ENCODE measurements at places on chromosomes 13 and 19.

DNA sequence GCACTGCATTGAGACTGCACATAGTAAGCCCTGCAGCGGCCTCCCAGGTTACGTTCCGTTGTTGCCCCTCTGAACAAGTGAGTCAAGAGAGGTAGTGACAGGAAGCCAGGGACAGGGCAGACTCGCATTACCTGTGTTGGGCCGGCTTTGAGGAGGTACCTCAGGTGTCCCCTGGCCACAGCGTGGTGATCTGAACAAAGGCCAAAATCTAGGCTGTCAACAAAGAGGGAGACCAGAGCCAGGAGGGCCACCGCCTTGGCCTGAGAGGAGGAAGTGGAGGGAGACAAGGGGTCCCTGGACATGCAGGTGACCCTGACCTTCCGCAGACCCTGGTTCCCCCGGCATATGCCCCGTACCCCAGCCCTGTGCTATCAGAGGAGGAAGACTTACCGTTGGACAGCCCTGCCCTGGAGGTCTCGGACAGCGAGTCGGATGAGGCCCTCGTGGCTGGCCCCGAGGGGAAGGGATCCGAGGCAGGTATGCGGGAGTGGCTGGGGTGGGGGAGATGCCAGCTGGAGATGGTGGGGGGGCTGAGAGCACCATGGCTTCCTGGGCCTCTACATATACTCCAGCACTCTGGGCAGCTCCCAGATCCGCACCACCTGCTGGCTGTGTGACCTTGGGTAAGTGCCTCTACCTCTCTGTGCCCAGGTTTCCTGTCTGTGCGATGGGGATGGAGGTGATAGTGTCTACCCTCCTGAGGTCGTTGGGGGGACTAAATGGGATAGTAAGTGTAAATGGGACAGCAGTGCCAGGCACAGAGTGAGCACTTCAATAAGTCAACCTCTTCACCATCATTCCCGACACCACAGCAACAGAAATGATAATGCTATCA, 4.8 kb downstream of the SPIB start:
- no peak for DNase-seq

- DNase-seq: peak; percentile 14
Measured at GRCh38 chr13:113489549-113490495, 689 bp downstream of the DCUN1D2 start.

DNA sequence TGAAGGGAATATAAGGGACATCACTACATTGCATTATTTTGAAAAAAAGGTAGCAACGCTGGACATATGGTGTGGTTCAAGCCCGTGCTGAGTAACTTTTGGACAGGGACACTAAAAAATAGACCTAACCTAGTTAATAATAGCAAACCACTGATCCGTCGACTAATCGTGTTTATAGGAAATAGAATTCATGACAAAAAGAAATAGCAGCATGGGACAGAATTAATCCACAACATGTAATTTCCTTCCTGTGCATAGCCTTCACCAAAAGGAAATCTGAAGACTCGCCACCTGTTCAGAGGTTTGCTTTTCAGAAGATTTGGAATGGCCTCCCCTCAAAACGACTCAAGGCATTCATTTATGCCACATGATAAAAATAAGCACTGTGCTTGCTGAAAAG, 128.7 kb downstream of the FGF14 start:
- DNase-seq: no peak

GRCh38 chr19:31543456-31543855, 194.2 kb upstream of the TSHZ3 start:
- DNase-seq: no peak

GRCh38 chr19:47047763-47048405, 540 bp downstream of the TMEM160 start:
- no peak for DNase-seq

- no peak for DNase-seq
Measured at GRCh38 chr13:43389983-43390382, 366.6 kb downstream of the DNAJC15 start.

Measured in stimulated activated CD4-positive, alpha-beta T cell treated with anti-CD3 and anti-CD28 coated beads, Interleukin-1b, Interleukin-23, amount 100 ng/mL, for 1 hour (primary cell).